ENCODE measurements at places on chromosomes 2 and 18. TPM values are rescaled to one million over a fixed set of nuclear protein-coding genes. Genes with fewer than 3 reads are reported as not detected.

SEMA4F gene
- 12.3 TPM for total RNA-seq

CAPN13 gene
- 0.25 TPM for total RNA-seq

NCKAP1 gene
- 115 TPM for total RNA-seq

GTF3C2 gene
- 88.2 TPM for total RNA-seq

MAB21L4 gene
- total RNA-seq = not detected

IL36RN gene
- not detected for total RNA-seq

CPO gene
- 0.32 TPM for total RNA-seq

DNA sequence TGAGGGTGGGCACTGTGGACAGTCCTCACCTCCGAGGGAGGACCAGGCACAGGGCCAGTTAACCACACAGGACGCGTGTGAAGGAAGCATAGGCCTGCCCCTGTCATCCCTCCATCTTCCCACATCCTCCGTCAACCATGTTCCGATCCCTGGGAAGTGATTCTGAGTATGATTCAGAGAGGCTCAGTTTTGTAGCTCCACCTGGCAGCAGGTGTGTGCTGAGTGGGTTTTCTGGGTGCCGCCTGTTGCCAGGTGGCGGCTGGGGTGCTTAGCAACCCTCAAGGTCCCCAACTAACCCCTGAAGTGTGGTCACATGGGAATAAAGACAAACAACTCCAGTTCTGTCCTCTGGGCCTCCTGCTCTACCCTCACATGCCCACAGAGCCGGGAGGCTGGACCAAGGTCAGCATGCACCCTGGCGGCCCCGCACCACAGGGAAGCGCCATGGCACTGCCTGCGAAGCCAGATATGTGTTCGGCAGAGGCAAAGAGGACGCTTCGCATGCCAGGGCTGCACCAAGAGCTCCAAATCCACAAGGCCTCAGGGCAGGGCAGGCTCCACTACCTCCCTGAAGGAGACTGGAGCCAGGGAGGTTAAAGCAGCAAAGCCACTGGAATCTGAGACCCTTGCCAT is 60.0 kb downstream of the ADCY3 start:
- DNase-seq = no peak

GRCh38 chr2:104406261-104406726 is 447.6 kb upstream of the POU3F3 start:
- DNase-seq = no peak

- DNase-seq = no peak
These were observed 31.6 kb upstream of the VWC2L start for GRCh38 chr2:214379227-214379626.

DNA sequence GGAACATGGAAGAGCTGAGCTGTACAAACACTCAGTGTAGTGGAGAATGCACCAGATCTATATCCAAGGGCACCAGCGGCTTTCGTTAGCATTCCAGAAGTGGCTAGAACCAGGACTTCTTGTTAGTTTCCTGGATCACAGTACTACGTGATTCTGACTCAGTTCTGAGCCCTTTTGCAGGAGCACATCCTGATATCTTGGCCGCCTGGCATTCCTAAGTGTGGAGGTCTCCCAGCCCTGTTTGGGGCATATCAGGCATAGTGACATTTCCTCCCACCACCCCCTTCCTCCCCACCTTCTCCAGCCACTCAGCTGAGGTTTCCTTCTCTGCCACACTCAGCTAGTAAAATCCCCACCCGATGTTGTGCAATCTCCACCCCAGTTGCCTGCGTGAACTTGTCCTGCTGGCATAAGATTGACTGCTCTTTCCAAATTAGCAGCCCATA is 63.4 kb downstream of the BMP10 start:
- DNase-seq = no peak

DNA sequence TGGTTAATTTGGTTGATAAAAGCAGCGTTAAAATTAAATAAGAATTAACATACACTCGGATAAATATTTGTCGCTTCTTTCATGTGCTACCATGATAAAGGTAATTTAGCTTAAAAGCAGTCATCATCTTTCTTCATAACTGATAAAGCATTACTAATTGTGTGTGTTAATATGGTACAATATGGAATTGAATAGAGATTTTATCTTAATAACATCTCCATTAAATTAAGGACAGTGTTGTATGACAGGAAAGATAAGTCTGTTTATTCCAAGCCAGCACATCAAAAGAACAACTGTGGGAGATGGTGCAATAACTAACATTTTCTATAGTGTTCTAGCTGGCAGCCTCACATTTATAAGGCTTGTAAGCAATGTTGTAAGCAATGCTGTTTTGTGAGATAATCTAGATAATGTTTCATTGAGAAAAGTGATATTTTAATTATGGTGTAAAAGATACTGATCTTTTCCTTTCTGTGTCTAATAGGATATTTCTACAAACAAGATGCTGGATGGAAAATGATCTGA is 64.4 kb upstream of the AFF3 start:
- no peak for DNase-seq

Data from HCT116 (cell line).